ENCODE measurements at places on chromosomes 7 and 10.

- no peak for DNase-seq
Observed at GRCh38 chr7:83457022-83457892, 191.7 kb downstream of the SEMA3E start.

DNA sequence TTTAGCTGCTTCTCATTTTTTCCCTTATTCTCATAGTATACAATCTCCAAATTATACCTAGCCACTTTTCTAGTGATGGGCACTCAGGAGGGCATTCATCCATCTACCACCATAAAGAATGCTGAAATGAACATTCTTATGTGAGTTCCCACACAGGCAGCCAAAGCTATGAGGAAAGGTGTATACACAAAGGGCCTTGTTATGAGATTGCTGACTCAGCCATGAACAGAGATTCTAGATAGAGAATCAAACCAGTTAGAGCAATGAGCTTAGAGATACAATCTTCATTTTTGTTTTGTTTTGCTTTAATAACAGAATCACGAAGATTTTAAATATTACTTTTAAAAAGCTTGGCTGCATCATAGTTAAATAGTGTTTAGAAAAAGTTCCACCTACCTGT is 54.8 kb upstream of the TNKS2 start:
- DNase-seq, result no peak

GRCh38 chr10:20760460-20760859 is 136.7 kb downstream of the NEBL start:
- DNase-seq, result no peak

DNA sequence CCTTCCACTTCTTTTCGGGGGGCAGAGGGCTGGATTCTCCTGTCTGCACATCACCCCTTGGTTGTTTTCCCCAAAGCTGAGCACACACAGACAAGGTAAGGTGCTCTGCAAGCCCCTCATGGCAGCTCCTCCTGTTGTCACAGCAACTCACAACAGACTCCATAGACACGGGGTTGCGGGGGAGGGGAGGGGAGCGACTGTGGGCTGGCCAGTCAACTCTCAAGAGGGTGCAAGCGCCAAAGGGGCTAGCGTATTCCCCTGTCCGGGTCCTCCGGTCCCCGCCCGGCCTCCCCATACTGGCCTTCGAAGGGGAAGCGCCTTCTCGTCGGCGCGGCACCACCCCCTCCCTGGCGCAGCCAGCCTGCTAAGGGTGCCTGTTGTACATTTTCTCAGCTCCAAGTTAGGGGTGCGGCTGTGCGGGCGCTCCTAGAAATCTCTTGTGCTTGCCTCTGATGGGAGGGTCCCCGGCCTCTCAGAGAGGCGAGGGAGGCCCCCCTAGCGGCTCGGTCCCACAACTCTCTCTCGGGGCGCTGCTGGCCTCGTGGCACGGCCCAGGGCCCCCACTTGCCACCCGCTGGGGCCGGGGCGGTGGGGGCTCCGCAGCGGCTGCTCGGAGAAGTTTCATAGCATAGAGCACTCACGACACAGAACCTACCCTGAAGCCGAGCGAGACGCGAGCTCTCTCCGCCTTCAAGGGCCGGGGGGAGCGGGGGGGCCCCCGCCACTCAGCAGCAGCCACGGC is 498 bp downstream of the RHOBTB1 start:
- DNase-seq, result peak; percentile 51

- DNase-seq, result no peak
Observed at GRCh38 chr7:4256286-4256685, 425.8 kb upstream of the FOXK1 start.

DNA sequence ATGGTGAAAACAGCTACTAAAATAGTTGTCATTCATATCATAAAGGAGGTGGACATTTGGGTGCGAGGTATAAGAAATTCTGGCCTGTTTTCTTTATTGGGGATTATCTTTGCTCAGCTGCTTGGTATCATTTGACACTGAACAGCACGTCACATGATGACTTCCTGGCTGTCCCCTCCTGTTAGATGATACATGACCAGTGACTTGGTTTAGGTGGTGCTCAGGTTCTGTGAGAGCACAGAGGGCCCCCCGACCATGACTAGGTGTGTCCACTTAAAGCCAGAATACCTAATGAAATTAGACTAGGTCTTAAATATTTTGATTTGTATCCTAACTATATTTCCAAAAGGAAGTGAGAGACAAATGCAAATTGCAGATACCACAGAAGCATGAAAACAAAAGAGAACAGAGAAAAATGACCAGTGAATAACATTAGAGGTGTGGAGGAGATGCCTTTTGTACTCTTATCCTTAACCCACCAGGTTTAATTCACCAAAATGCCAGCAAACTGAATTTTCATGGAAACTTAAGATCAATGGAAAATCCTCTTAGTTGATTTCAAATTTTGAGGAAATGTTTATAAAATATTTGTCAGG is 50.6 kb upstream of the GJD4 start:
- no peak for DNase-seq

- DNase-seq, result no peak
Observed at GRCh38 chr10:110170142-110170971, 37.0 kb upstream of the MXI1 start.

DNA sequence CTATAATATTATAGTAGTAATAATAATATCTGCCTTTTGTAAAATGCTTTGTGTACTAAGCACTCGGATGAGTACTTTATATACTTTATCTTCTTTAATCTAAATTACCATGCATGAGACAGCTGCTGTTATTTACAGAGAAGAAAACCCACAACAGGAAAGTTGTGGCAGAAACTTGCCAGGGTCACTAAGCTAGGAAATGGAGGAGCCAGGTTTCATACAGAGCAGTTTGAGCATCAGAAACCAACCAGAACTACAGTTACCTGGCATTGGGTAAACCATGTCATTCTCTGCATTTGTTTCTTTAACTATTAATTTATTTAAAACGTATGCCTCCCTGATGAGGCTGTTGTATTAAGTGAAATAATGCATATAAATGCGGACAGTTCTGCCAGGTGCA is 129.9 kb downstream of the CSTF2T start:
- DNase-seq, result no peak

Measured in SW 1271 (cell line).